ENCODE measurements at places on chromosomes 3 and 15.

DNA sequence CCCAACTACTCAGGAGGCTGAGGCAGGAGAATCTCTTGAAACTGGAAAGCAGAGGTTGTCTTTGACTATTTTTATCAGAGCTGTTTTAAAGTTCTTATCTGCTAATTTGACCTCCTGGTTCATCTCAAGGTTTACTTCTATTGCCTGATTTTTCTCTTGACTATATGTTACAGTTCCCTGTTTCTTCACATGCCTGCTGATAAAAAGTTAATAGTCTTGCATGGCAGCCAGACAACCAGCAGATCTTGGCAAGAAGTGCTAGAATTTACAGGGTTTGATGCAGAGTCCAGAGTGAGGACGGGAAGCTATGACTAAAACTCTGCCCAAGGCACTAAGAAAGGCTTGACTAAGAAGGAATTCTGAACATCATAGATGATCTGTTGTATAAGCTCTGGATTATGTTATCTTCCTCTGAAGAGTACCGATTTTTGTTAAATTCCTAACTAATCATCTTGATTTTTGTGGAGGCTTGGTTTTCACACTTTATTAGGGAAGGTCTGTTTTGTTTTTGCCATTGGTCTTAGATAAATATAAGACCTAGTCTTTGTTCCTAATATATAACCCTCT, 85.9 kb downstream of the CHSY1 start:
- DNase-seq, result no peak

DNA sequence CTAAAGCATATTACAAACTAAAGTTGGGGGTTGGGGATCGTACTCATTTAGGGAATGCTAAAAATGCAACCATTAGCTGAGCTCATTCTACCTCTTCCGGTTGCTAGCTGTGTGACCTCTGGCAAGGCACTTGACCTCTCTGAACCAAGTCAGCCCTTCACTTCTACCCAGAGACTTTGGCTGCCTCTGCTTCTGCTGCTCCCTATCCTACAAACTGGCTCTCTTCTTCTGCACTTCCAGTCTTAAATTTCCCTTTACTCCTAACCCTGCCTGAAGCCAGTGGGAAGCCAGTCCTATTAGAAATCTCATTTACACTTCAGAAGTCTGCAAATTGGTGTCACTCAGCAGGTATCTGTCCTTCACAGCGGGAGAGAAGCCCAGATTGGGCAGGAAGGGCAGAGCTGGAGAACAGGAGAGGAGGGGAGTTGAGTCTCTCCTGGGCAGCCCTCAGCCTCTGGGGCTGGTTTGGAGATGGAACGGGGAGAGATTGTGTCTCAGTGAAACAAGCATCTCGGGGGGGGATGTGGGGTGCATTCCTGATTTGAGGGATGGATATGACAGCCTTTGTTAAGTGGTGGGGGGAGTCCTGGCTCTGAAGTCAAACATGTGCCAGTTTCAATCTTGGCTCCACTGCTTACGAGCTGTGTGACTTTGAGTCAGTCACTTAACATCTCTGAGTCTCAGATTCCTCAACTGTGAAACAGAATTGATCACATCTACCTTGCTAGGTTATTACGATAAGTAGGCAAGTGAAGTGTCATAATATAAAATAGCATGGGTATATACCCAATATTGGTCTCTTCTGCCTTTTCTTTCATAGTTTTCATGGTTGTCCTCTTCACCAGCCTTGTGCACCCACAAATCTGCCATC, 7.8 kb upstream of the AEN start:
- DNase-seq, result no peak

GRCh38 chr3:17394541-17395155, 347.8 kb downstream of the TBC1D5 start:
- no peak for DNase-seq

GRCh38 chr15:74827614-74828013, 1.2 kb downstream of the CPLX3 start:
- DNase-seq, result no peak
